ENCODE measurements at places on chromosomes 11 and 22.

DNA sequence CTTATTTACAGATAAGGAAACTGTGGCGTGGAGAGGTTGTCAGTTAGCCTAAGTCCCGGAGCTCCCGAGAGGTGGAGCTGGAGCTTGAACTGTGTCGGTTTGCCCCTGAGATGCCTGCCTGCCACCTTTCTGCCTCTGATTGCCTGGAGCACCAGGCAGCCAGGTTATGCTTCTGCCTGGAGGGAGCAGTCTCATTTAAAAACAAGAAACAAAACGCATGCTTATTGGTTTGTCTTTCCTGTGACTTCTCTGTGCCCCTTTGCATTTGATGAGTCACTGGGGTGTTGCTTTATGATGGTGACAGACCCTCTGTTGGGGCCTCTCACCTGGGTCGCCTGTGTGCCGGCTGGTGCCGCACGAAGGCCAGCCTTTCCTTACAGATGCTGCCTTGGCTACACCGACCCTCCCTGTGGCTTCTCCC is 12.2 kb downstream of the AP2A2 start:
- DNase-seq = no peak

DNA sequence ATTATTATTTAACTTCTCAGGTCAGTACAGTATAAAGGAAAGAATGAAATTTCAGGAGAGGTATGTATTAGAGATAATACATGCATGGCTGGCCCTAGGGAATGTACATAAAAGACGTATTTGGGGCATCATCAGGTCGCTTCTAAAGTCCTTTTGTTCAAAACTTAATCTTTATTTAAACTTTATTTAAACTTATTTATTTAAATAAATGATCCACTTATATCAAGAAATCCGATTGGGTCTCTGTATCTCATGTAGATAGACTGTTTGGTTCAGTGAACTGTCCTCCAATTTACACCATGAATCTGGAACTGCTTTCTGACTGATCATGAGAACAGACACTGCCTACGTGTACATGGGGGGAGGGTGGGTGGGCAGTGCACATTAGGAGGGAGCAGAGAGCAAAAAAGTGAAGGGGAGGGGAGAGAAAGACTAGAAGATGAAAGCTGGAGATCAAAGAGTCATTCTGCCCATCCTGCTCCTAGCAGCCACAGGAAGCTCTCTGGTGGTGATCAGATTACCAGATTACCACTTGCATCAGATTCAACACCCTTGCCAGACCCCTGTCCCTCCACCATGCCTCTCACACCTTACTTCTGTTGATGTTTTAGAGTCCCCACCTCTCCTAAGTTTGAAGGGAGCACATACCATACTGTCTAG is 92.1 kb upstream of the MTMR2 start:
- DNase-seq = no peak

GRCh38 chr11:77340501-77340900 is 39.0 kb upstream of the GDPD4 start:
- DNase-seq = no peak

- peak; percentile 23 for DNase-seq
Observed at GRCh38 chr22:49733631-49734030, 94.0 kb downstream of the BRD1 start.

DNA sequence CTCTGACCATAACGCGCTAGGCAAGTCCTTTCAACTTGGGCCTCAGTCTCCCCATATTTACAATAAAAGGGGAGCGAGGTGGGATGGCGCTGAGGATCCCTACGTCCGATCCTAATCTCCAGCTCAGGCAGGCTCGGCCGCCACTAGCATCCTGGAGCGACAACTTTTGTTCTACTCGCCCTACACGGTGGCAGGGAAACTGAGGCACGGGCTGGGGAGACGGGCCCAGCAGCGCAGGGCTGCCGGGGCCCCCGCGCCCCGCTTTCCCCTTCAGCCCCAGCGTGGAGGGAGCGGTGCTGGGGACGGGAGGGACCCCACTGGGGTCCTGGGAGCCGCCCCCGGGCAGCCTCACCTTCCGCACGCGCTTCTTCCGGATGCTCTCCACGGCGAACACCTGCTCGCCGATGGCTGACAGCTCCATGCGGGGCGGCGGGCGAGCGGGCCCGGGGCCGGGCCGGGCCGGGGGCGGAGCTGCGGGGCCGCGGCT is 413 bp downstream of the CBX7 start:
- DNase-seq = no peak

GRCh38 chr11:64918017-64918416 is 1.0 kb upstream of the ATG2A start:
- DNase-seq = no peak
